ENCODE measurements at places on chromosomes 12 and 14. TPM values are rescaled to one million over a fixed set of nuclear protein-coding genes. Genes with fewer than 3 reads are reported as not detected.

- DNase-seq, result no peak
Measured at GRCh38 chr14:102811971-102812370, 34.7 kb downstream of the TRAF3 start.

Gene SLC7A8
- 0.13 TPM for total RNA-seq

- no peak for DNase-seq
Measured at GRCh38 chr12:118448341-118448740, 72.0 kb downstream of the SUDS3 start.

DNA sequence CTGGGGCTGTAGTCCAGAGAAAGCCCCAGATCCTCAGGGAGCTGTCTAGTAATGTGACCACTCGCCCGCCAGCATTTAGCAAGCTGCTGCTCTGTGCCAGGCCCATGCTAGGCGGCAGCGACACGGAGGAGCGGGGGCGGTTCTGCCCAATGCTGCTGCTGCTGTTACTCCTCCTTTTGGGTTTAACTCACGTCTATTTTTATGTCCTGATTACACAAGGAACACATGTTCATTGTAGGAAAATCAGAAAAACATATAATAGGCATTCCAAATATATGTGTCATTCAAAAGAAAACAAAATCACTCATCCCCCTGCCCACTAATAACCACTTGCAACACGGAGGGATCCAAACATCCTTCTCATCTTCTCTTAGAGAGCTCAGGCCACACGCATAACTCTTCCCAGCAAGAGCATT, 30.4 kb downstream of the CCDC92 start:
- DNase-seq, result peak; percentile 91

Gene TAS2R46
- not detected for total RNA-seq

Gene NYNRIN
- total RNA-seq, result 0.30 TPM

DNA sequence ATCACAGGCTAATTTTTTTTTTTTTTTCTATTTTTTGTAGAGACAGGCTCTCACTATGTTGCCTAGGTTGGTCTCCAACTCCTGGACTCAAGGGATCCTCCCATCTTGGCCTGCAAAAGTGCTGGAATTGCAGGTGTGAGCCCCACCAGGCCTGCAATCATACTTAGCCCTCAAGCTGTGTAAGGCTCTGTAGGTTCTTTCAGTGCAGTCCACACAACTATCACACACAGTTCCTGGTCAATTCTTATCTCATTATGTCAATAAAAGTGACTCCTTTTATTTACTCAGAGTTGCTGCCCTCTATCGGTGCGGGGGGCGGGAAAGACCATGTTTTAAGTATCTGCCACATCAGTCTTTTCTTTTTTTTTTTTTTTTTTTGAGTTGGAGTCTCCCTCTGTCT, 29.0 kb downstream of the SLC2A3 start:
- peak; percentile 55 for DNase-seq

DNA sequence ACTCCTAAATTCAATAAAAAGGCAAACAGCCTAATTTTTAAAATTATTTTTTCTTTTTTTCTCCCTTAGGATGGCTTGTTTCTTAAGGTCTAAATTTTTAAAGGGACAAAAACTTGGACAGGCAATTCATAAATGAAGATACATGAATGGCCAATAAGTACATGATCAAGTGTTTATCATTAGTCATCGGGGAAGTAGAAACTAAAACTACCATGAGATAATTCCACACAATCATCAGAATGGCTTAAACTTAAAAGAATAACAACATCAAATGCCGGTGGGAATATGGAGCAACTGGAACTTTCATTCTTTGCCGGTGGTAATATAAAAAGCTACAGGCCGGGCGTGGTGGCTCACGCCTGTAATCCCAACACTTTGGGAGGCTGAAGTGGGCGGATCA, 29.1 kb downstream of the MOK start:
- no peak for DNase-seq

DNA sequence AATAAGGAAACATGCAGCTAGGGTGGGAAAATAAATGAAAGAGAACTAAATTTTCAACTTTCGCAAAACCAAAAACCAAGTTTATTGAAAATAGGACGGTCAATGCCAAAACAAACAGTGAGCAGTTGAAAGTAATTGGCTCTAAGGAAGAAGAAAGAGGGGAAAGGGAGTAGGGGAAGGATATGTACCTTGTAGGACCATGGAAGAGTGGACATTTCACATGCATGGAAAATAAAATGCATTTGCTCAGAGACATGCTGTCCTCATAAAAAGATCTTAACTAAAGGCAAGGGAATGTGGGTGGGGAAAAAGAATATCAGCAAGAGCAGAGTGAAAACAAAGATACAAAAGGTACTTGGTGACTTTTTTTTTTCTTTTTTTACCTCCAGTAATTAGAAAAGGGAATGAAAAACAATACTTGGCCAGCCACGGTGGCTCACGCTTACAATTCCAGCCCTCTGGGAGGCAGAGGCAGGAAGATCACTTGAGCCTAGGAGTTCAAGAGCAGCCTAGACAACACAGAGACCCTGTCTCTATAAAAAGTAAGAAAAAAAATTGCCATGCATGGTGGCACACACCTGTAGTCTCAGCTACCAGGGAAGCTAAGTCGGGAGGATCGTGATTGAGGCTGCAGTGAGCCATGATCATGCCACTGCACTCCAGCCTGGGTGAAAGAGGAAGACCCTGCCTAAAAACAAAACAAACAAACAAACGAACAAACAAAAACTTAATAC, 6.6 kb downstream of the TXNDC16 start:
- no peak for DNase-seq

DNA sequence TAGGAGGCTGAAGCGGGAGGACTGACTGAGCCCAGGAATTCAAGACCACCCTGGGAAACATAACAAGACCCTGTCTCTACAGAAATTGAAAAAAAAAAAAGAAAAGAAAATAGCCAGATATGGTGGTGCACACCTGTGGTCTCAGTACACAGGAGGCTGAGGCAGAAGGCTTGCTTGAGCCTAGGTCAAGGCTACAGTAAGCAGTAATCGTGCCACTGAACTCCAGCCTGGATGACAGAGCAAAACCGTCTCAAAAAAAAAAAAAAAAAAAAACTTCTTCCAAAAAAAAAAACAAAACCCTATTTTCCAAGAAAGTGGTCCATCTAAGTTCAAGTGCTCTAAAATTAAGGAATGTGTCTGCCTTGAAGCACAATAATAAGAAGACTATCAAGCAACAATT, 19.8 kb downstream of the SNX6 start:
- no peak for DNase-seq

- DNase-seq, result no peak
Measured at GRCh38 chr14:97841762-97842161, 1044.6 kb downstream of the VRK1 start.

DNA sequence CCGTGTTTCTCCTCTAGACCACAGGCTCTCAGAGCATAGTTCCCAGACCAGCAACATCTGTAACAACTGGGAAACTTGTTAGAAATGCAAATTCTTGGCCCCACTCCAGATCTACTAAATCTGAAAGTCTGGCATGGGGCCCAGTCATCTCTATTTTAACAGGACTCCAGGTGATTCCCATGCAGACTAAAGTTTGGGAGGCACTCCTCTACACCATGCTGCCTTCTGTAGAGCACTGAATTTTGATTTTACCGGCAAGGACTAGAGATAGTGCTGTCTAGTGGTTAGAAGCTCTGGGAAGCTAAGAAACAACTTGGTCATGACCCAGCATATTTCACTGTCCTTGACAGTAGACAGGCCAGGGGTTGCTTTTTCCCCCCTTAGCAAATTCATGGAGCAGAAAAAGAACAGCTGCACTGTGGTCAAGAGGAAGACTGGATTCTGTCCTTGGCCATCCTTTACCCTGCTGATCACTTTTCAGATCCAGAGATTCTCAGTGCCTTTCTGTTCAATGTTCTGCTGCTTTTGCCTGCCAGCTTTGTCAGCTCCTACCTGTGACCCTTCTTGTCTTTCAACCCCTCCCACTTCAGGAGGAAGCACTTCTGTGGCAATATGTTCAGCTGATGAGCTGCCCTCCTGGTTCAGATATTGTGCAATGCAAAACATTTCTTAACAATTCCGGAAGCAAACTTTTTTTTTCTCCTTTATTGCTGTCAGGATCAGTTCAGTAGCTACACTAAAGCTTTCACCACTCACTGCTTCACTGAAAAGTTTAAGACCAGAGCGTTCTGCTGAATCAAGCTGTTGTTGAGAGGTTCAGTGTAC, 133.8 kb upstream of the NUDT4 start:
- DNase-seq, result no peak

Gene ATL1
- total RNA-seq, result not detected

Gene MEG3
- not detected for total RNA-seq

DNA sequence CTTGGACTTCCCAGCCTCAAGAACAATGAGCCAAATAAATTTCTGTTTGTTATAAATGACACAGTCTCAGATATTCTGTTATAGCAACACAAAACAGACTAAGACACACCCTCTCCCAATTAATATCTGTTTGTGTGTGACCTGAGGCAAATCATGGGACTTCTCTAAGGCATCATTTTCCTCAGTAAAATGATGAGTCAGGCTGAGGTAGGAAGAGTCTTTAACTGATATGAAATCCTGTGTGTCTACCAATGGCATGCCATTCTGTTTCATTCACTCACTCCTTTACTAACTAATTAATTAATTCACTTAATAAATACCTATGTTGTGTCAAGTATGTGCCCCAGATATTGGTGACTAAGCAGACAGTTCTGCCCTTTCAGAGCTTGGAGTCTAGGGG, 258.4 kb upstream of the CRY1 start:
- no peak for DNase-seq

DNA sequence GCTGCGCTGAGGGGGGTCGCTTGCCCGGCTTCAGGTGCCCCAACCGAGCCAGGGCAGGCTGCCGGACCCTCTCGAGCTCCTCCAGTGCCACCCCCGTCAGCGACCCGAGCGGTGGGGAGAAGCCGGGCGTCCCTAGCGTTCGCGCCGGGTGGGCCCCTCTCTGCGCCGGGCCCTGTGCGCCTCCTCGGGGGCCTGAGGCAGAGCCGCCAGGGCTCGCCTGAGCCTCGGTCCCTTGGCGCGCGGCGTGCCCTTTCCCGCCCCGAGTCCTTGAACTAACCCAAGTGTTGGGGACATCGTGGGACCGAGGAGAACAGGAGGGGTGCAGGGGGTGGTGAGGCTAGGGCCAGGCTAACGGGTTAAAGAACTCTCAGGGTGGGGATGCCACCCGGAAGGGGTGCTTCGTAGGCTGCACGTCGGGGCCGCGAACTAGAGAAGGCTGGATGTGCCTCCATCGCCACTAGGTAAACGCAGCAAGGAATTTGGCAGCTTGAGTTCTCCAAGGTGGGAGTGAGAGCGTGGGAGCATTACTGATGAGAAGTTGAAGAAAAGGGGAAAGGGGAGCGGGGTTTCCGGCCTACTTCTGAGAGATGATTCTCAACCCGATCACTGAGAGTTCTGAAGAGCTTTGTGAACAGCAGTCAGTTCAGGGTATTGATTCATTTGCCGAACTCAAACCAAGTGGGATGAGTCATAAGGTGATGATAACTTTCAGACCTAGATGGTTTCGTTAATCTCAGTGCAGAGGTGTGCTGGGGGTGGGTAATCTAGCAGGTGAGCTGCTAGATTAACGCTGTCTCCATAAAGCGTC, 618 bp downstream of the RNF34 start:
- DNase-seq, result peak; percentile 22

GRCh38 chr12:122852336-122853275, 17.3 kb downstream of the HIP1R start:
- DNase-seq, result peak; percentile 51

GRCh38 chr12:39958377-39958776, 147.5 kb downstream of the SLC2A13 start:
- no peak for DNase-seq

- no peak for DNase-seq
Measured at GRCh38 chr12:95470300-95470699, 3.7 kb upstream of the METAP2 start.

- DNase-seq, result no peak
Measured at GRCh38 chr14:89384023-89384422, 33.0 kb downstream of the FOXN3 start.

- no peak for DNase-seq
Measured at GRCh38 chr12:24075650-24076049, 126.2 kb upstream of the SOX5 start.

Gene SIX4
- 3.1 TPM for total RNA-seq

Gene DDX54
- 82.0 TPM for total RNA-seq

Gene DIO2
- total RNA-seq, result 0.53 TPM

GRCh38 chr14:49659526-49660455, 24.7 kb upstream of the DNAAF2 start:
- DNase-seq, result no peak

DNA sequence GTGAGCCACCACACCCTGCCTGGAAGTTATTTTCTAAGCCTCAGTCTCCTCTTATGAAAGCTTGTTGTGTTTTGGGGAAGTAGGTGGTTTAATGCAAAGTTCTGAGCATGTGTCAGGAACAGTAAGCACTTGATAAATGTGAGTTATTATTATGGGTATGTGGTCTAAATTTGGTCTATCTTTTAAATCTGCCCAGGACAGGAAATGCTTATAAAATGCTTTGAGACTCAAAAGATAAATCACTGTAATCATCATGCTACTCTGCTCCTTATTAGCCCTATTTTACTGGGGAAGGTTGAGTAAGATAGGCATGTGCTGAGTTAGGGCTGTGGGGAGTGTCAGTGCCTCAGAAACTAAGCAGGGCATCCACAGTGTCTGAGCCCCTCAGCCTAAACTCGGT, 13.1 kb upstream of the SRSF5 start:
- no peak for DNase-seq

- DNase-seq, result peak; percentile 76
Measured at GRCh38 chr14:99802301-99803105, 9.3 kb downstream of the EML1 start.

DNA sequence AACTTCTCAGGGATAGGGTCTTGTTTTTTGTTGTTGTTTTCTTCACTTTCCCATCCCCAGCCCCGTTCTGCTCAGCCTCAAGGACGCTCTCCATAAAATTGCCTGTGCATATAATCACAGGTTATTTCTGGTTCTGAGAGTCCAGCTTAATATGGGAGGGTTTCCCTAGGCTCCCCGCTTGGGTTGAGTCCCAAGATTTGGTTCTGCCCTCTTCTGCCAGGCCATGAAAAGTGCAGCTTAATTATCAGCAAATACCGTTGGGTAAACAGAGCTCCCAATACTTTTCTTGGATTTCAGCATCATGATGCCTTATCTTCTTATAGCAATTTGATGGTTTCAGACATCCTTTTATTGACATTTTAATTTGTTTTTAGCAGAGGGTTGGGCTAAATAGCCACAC, 75.6 kb downstream of the GRIN2B start:
- no peak for DNase-seq

DNA sequence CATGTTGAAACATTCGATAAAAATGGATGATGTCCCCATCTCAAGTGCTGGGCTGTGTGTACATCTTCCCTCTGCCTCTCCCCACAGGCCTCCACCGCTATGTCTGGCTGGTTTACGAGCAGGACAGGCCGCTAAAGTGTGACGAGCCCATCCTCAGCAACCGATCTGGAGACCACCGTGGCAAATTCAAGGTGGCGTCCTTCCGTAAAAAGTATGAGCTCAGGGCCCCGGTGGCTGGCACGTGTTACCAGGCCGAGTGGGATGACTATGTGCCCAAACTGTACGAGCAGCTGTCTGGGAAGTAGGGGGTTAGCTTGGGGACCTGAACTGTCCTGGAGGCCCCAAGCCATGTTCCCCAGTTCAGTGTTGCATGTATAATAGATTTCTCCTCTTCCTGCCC, 8.6 kb downstream of the PEBP1 start:
- DNase-seq, result no peak

- DNase-seq, result no peak
Measured at GRCh38 chr12:307406-307805, 44.8 kb upstream of the SLC6A13 start.

Gene ITGB7
- not detected for total RNA-seq

Gene CACNA1C
- 1.4 TPM for total RNA-seq
